HuH-7.5 (cell line): ENCODE measurements at places on chromosomes 1 and 21.

GRCh38 chr1:73821520-73821919 lies 376.5 kb downstream of the LRRIQ3 start:
- DNase-seq, result no peak

- no peak for DNase-seq
Observed at GRCh38 chr1:46687921-46688509, 16.4 kb downstream of the TEX38 start.

DNA sequence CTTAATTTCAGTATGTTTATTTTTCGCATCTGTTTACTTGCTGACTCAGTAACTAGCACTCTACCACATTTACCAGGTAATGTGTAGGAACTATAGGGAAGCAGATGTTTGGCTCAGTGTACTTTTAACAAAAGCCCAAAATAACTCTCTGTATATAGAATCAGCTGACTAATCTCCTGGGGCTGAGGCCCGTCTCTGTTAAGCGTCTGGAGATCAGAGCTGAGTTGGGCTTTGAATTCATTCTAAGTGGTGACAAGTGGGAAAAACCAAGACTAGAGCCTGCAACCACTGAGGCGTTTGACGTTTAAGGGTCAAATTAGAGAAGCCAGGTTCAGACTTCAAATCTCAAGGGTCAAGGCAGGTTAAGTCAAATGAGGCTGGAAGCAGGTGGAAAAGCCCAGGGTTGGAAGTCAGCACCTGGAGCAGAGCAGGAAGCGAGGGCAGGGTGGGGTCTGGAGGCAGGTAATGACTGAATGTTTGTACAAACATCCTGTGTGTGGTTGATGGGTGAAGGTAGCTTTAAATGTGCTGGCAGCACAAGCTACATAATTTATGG lies 56.8 kb upstream of the LYST start:
- no peak for DNase-seq

- no peak for DNase-seq
Observed at GRCh38 chr1:10789803-10790702, 6.4 kb downstream of the CASZ1 start.

- no peak for DNase-seq
Observed at GRCh38 chr1:238176441-238176840, 285.7 kb upstream of the ZP4 start.

DNA sequence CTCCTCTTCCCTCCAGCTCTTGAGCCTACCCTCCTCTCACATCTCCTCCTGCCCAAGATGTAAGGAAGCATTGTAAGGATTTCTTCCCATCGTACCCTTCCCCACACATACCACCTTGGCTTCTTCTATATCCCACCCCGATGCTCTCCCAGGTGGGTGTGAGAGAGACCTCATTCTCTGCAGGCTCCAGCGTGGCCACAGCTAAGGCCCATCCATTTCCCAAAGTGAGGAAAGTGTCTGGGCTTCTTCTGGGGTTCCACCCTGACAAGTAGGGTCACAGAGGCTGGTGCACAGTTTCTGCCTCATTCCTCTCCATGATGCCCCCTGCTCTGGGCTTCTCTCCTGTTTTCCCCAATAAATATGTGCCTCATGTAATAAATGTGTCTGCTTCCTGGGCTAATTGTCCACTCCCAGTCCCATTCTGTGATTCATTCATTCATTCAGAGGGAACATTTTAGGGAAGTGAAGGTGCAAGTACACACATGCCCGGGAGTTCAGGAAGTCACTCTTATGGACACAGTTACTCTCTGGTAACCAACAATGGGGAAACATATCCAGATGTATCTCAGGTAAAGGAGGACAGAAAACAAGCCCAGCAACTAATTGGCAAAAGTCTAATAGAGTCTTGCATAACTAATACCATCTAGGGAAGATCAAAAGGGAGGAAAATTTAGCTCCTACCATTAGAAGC lies 1.9 kb downstream of the SPRR4 start:
- no peak for DNase-seq

GRCh38 chr21:43758811-43759210 lies 17.3 kb downstream of the CSTB start:
- DNase-seq, result no peak

- no peak for DNase-seq
Observed at GRCh38 chr21:33843216-33843615, 72.4 kb downstream of the ATP5PO start.
